ENCODE measurements at places on chromosomes 6 and 20.

- no peak for DNase-seq
Observed at GRCh38 chr20:57647933-57648785, 27.9 kb upstream of the ZBP1 start.

GRCh38 chr20:24810676-24811407, 138.2 kb upstream of the CST7 start:
- no peak for DNase-seq

DNA sequence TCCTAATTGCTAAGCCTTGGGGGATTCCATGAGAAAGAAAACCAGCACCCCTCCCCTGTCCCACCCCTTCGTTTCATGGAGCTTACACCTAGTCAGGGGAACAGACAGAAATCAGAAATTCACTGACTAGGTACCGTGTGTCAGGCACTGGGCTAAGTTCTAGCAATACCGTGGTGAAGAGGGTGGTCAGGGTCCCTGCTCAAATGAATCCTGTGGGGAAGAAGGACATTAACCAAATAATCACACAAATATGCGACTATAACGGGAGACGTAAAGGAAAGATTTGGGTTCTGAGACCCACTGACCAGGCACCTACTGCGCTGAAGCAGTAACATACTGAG, 65.1 kb upstream of the TOP1 start:
- DNase-seq = no peak

- DNase-seq = no peak
Observed at GRCh38 chr6:33631971-33632557, 10.9 kb downstream of the ITPR3 start.

DNA sequence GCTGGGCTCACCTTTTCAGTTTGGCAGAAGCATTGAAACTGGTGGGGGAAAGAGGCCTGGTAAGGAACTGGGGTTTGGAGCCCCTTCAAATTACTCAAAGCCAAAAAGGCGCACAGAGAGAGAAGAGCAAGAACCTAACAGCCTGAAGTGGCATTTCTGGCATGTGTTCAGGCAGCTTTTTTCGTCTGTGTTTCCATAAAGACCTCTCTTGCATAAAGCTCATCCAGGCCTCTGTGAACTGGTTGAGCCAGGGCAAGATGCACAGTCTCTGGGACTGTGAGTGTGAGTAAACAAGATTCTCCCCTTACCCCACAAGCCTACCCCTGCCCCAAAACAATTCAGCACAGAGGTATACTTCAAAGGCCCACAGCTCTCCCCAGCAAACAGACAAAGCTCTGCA, 167.8 kb downstream of the QRSL1 start:
- DNase-seq = no peak

GRCh38 chr6:110898111-110898510, 23.5 kb downstream of the AMD1 start:
- no peak for DNase-seq

DNA sequence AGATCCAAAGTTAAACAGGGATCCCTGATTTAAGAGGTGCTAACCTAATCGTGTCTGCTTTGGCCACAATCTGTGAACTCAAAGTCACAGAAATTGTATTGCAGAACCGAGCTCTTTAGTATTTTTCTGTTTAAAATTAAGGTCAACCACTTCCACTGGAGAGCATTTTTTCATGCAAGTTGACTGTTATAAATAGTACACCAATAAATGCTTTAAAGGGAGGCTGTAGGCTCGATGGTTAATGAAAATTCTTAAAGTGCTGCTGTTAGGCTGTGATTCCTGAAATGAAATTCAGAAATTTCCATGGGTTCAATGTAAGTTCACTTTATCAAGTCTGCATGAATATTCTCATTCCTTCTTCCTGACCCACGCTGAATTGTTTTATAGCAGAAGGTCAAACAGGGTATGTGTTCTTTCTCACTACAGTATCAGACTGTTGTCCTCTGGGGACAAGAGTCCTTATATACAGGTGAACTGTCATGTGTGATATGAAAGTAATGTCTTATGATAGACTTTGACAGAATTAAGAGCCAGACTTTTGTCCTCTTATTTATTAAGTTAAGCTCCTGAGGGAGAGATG, 92.5 kb upstream of the HDGFL1 start:
- DNase-seq = no peak

DNA sequence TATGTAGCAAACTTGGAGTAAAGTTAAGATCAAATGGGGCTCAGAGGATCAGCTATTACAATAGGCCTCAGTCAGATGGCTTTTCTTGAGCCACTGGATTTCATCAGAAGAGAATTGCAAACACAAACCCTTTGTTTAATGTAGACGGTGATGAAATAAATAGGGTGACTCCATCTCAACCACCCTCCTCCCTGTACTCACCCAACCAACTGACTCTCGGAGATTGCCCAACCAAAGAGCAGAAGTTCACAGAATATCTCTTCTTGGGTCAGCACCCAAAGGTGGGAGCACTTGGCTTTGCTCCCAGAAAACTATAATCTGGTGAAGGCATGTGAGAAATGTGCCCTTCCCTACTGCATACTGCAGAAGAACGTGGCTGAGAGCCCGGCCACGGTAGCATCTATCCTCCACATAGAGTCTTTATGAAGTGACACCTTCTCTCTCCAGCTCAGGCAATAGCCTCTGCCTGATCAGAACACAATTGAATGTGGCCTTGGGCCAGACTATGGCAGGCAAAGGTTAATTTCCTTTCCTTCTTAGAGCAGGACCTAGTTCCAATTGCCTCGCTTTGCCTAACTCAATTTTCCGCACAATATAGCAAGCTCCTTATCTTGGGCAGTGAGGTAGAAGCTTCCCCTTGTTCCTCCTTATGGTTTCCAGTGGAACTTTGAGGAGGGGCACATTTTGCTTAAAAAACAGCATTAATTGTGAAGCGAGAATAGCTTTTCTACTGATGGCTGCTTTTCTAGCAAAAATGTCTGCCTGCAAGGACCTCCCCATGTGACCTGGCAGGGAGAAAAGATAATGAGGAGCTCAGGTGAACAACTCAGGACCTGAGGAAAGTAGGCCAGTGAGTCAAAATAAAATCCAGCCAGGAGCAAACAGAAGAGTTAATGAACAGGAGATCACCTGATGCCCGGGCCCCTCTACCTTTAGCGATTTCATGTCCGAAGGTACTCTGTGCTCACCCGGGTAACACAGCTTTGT, 79.4 kb downstream of the GFOD1 start:
- no peak for DNase-seq

DNA sequence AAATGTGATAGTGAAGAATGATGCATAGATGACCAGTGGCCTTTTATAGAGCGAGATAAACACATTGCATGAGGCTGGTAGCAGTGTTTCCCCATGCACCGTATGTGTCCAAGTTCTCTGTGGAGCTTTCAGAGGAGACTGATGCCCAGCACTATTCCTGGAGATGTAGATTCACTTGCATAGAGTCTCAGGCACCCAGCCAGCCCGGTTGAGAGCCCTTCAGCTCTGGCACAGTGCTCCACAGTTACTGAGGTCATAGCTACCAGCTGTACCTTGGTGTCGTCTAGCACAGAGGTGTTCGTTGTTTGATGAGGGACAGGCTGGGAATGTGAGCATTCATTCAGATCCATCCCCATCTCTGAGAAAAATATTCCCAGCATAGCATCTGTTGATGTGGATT, 328.9 kb downstream of the FARS2 start:
- no peak for DNase-seq

Measured in activated gamma-delta T cell treated with anti-CD3 and anti-CD28 coated beads, Interleukin-2, amount 50 U/mL, for 16 hours (primary cell).